ENCODE measurements at places on chromosomes 11 and 22.

DNA sequence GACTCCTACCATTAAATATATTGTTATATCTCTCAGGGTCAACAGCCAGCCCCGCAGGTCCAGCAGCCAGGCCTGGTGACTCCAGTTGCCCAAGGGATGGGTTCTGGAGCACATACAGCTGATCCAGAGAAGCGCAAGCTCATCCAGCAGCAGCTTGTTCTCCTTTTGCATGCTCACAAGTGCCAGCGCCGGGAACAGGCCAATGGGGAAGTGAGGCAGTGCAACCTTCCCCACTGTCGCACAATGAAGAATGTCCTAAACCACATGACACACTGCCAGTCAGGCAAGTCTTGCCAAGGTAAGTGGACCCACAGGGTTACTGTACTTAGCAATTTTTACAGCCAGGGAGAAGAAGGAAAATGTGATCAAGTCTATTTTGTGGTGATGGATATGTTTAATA, 35.1 kb downstream of the EP300 start:
- no peak for DNase-seq

DNA sequence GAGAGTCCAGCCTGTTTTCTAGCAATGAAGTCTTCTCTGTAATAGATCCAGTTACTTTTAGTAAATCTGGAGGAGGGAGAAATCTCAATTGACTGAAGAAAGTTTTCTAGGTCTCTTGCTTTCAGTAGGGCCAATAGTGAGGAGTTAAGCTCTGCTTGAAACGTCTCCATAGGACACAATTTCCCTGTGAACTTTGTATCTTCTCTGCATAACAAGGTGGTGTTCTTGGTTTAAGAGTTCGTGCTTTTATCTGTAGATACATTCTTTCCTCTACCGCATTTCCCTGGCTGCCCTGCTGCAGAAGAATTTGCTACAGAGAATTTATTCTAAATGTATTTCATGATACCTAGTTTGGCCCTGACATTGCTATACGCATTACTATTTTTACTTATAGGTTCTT, 183.1 kb downstream of the ARHGAP42 start:
- no peak for DNase-seq

- no peak for DNase-seq
Measured at GRCh38 chr11:11374358-11375148, 21.5 kb upstream of the CSNK2A3 start.

- no peak for DNase-seq
Measured at GRCh38 chr11:2357246-2357645, 19.9 kb upstream of the CD81 start.

- no peak for DNase-seq
Measured at GRCh38 chr11:72606748-72607468, 67.3 kb downstream of the PDE2A start.

DNA sequence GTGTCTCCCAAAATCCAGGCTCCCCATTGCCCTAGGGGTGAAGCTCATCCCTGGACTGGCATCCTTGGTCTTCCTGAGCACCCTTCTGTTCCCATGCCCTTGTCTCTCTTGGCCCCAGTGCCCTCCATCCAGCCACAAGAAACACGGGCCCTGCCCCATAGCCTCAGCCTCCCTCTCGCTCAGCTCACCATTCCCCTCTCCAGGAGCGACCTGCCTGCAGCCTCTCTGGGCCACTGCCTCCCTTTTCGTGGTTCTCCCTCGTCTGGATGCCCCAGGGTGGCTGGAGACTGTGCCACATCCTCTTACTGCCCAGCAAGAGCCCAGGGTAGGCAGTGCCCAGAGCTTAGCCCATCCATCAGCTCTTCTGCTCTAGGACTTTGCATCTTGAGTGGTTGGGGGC, 532.1 kb downstream of the TBC1D22A start:
- no peak for DNase-seq

GRCh38 chr22:29003975-29004646, 57.5 kb downstream of the C22orf31 start:
- no peak for DNase-seq

DNA sequence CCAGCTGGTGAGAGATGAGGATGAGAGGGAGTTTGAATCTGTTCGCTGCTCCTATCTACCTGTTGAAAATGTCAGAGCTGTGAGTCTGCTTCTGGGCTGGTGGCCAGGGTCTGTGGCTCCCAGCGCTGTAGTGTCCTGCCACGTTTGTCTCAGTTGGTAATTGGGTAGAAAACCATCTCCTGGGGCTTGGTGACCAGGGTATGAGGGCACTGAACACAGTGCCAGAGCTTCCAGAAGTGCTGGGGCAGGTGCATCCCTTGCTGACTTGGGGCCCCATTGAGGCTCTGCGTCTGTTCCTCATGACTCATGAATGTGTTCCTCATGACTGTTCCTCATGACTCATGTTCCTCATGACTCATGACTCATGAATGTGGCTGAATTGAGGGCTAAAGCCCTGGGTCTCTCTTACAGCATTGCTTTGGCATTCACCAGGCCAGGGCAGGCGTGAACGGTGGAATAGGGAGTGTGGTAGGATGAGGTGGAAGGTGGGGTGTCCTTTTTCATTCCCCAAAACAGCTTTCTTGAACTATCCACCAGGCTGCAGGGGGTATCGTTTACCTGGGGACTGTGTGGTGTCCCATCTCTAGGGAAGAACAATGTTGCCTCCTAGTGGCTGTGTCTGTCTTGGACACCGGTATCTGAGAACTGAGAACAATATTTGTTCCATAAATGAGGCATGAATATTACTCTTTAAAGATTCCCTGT, 139.5 kb downstream of the COMMD9 start:
- peak; percentile 1 for DNase-seq

DNA sequence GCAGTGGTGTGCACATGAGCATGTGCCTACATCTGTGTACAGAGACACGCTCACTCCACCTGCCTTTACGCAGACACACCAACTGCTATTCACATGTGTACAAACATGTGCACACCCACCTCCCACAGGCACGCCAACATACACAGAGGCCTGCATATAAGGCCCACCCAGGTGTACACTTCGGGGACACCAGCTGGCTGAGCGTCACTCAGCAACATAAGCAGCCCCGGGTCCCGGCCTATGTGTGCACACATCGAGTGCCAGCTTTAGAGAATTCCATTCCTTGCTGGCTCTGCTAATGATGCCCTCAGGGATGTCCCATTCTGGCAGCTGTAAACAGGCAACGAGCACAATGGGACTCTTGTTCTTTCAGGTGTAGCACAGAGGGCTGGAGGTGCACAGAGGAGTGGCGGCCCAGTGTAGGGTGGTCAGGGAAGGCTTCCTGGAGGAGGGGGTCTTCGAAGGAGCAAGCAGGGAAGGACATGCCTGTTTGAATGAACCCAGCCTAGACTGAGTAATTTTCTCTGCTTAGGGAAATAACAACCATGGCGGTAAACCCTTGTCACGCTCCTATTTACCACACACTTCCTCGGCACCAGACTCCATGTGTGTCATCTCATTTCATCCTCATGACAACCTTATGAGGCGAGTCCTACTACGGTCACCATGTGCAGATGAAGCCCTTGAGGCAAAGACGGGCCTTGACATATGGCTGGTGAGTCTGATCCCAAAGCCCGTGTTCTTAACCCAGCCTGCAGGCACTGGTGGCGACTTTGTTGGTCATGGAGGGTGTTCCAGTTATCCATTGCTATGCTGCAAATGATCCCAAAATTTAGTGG, 35.1 kb downstream of the RPL3 start:
- DNase-seq = no peak

DNA sequence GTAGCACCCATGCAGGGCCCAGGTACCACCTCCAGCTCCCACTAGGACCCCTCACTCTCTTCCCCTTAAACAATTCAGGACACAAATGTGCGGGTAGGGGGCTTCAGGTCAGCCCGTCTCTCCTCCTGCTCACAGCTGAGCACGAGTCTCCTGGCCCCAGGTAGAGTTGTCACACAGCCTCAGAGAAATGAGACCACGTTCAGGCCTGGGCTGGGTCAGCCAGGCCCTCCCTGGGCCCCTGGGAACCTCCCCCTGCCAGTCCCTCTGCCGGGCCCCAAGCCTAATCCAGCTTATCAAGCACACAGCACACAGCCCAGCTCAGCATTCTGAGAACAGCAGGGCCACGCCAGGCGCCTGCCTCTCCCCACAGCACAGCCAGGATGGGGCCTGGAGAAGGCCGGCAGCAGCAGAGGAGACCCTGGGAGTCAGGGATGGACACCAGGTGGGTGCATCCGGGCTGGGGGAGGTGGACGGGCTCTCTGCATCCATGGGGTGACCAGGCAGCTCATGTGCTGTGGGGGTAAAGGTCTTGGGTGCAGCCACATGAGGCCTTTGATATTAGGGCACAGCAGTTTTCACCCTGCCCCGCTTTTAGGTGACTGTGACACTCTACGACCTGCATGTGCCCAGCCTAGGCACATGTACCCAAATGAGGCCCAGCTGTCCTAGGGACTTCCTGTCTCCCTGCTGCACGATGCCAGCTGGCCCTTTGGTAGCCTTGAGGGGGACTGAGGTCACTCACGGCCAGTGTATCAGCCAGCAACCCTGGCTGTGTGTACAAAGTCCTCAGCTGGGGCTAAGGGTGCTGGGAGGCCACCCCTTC, 87.0 kb downstream of the MORC2 start:
- no peak for DNase-seq

DNA sequence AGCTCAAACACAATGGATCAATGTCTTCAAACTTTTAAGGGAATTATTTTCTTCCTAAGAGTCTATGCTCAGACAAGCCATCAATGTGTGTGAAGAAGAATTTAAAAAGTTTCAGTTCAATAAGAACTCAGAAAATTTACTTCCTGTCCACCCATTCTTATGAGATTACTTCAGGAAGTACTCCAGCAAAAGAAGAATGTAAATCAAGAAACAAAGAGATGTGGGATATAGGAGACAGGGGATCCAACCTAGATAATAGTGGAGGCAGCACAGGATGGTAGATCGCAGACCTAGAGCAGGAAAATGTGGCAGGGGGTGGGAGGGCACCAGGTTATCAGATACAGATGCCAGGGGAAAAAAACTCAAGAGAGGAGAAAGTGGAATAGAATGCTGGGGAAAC, 170.6 kb downstream of the MPPED1 start:
- no peak for DNase-seq

- no peak for DNase-seq
Measured at GRCh38 chr22:20926243-20926642, 9.0 kb downstream of the CRKL start.

DNA sequence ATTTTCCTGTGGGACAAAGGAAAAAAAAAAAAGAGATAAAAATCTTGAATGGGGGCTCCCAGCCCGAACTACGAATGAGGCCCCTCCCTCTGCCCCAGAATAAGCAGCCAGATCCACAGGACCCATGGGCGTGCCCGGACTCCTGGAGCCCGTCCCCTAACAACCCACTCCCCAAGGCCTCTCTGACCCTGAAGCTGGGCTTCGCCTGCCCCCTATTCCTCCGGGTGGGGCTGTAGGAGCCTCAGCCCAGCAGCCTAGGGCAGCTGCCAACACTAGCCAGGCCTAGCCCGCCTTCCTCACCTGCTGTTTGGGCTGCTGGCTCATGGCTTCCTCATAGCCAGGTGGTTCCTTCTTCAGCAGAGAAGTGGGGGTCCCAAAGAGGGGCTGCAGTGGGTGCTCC, 46.6 kb downstream of the SGSM3 start:
- no peak for DNase-seq

- DNase-seq = no peak
Measured at GRCh38 chr11:48037709-48038468, 57.5 kb downstream of the PTPRJ start.

DNA sequence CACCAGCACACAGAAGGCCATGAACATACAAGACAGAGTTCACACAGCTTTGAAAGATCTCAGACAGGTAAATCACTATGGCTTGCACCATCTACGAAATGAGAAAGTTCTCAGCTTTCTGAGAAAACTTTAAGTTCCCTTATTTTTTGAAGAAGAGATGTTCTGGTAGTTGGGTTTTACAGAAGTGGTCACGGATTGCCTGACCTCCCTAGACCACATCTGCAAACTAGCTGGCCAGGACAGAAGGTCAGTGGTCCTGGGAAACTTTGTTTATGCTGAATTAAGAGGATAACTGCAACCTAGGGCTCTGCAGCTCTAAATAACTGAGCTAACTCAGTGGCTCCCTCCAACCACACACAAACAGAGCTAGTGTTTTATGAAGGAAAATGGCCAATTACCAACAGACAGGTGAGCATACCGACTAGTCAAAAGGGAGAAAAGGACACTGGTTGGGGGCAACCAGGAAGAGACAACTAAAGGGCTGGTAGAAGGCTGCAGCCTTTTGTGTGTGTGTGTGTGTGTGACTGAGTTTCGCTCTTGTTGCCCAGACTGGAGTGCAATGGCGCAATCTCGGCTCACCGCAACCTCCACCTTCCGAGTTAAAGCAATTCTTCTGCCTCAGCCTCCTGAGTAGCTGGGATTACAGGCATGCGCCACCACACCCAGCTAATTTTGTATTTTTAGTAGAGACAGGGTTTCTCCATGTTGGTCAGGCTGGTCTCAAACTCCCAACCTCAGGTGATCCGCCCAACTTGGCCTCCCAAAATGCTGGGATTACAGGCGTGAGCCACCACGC, 8.5 kb upstream of the SCN2B start:
- DNase-seq = no peak

GRCh38 chr11:120832481-120833238, 191.2 kb upstream of the TBCEL start:
- no peak for DNase-seq

GRCh38 chr22:44024288-44024921, at the start of gene PARVB:
PARVB (plus strand) TSS chr22:44024302; CDS start chr22:44024340, 38 bp downstream.
- no peak for DNase-seq

DNA sequence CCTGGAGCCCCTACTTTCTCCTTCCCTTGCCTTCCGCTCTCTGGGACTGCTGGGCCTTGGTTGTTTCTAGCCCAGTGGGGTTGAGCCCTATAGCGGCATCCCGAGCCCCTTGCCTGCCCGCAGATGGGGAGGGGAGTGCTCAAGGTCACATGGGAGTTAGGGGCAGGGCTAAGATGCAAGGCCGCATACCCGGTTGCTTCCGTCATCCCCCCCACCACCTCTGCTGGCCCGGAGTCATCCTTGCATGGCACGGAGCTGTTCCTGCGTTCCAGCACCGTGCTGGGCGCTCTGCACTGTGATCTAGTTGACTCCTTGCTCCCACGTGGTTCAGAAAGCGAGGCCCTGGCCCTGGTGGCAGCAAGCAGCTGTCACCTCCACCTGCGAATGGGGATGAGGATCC, 18.0 kb downstream of the FLRT1 start:
- no peak for DNase-seq

Measured in stimulated activated naive CD4-positive, alpha-beta T cell treated with Interleukin-2 at 50 U/mL for 16 hours (primary cell).